Fibroblast of mammary gland (primary cell): ENCODE measurements at places on chromosomes 7 and 10.

- DNase-seq, result no peak
Observed at GRCh38 chr7:23213755-23214154, 31.9 kb downstream of the NUP42 start.

DNA sequence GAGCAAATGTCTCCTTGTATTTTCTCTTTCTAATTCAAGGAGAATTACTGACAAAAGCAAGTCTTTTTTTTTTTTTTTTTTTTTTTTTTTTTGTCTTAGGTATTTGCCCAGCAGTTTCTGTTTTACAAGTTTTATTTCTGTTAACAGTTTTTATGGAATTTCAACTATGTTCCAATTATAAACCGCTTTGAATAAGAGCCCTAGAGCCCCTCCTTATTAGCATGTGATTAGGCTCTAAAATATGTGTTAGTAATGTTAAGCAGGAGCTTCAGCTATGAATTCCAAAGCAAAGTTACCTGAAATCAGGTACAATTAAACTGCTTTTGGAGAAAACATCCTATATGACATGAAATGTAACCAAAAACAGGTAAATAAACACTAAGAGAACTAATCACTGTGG lies 997.0 kb upstream of the POT1 start:
- DNase-seq, result no peak

GRCh38 chr10:123879606-123880257 lies 11.9 kb downstream of the CPXM2 start:
- no peak for DNase-seq

DNA sequence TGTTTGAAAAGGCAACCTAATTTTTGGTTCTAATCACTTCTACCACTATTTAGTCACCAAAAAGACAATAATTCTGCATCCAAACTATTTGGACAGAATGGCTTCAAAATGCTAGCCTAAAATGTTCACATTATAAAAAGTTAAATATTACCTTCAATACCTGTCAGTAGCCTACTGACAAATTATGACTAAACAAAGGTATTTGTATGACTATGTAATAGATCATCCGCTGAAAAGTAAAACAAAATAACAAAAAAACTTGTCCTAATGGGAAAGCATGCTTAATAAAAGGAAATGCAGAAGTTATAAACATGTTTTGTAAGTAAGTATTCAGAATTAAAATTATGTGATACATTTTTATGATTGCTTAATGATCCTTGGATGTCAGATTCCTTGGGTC lies 36.6 kb downstream of the CD36 start:
- DNase-seq, result no peak

GRCh38 chr10:69789164-69789576 lies 12.5 kb upstream of the COL13A1 start:
- DNase-seq, result no peak

- no peak for DNase-seq
Observed at GRCh38 chr10:113100281-113100680, 150.2 kb downstream of the TCF7L2 start.

DNA sequence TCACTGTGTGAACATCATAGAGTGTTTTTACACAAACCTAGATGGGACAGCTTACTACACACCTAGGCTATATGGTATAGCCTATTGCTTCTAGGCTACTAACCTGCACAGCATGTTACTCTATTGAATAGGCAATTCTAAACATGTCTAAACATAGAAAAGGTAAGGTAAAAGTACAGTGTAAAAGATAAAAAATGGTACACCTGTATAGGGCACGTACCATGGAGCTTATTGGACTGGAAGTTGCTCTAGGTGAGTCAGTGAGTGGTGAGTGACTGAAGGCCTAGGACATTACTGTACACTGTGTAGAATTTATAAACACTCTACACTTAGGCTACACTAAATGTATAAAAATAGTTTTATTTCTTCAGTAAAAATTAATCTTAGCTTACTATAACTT lies 182.0 kb upstream of the THSD7A start:
- DNase-seq, result no peak

- no peak for DNase-seq
Observed at GRCh38 chr10:122363722-122364463, 10.6 kb upstream of the PLEKHA1 start.

- no peak for DNase-seq
Observed at GRCh38 chr10:11636697-11637303, 25.4 kb upstream of the USP6NL start.

DNA sequence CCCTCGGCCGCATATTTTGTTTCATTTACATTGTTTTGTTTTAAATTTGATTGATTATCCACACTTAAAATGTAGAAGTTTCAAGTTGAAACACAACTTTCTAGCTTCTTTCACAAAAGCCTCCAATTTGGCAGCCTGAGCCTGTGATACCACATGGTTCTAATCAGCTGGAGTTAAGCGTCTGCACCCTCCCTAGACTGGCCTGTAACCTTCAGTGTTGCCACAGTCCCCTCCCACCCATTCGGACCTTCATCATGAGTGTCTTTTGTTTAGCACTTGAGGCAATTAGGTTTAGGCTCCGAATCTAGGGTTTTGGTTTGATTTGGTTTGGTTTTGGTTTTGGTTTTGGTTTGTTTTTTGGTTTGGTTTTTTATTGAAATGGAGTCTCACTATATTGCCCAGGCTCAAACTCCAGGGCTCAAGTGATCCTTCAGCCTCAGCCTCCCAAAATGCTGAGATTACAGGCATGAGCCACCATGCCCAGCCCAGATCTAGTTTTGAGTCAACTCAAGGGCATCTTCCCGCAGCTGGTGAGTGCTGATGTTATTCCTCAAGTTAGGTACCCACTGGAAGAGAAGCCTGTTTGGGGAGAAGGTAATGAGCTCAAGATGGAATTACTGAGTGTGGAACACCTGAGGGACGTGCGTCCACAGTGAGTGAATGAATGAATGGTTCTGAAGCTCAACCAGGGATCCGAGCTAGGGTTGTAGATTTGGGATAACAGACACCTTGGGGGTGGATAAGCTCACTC lies 201.4 kb downstream of the HECW1 start:
- no peak for DNase-seq

- DNase-seq, result no peak
Observed at GRCh38 chr7:142959202-142959601, 3.0 kb downstream of the KEL start.

GRCh38 chr10:75438275-75438674 lies 6.9 kb downstream of the LRMDA start:
- no peak for DNase-seq

- no peak for DNase-seq
Observed at GRCh38 chr7:29449569-29450260, 113.9 kb upstream of the PRR15 start.
